Midbrain (tissue), 1 donor: ENCODE measurements at places on chromosomes 7 and 10.

DNA sequence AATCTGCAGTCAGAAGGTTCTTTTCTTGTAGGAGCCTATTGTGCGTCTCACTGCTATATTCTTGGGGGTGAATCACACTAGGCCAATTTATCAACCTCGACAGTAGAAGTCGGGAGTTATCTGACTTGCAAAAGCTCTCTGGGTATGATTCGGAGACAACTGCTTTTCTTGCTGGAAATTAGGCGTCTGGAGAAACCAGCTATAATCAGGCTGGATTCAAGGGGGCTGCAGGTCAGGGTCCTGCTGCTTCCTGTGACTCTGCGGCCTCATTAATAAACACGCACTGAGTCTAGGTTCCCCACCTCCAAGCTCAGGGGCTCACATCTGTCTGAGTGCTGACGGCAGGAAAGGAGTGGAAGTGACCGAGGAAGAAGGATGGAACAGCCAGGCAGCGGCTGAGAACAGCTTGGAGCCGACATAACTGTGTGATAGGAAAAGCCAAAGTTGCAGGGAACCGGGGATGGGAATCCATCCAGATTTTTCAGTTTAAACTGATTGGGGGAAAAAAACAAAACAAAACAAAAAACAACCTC, 184.6 kb downstream of the FANK1 start:
- no peak for DNase-seq

GRCh38 chr10:27607591-27607990, 103.5 kb downstream of the RAB18 start:
- no peak for DNase-seq

DNA sequence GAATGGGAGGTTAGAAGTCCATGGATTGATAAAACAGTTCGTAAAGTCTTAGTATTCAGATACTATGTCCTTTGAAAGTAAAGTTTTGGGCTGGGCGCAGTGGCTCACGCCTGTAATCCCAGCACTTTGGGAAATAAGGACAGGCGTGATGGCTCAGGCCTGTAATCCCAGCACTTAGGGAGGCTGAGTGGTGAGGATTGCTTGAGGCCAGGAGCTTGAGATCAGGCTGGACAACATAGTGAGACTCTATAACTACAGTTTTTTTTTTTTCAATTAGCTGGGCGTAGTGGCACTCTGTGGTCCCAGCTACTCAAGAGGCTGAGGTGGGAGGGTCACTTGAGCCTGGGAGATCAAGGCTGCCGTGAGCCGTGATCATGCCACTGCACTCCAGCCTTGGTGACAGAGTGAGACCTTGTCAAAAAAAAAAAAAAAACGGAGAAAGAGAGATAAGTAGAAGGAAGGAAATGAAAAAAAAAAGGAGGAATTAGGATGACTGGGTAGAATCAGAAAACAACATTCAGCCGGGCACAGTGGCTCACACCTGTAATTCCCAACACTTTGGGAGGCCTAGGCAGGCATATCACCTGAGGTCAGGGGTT, 25.7 kb upstream of the AGFG2 start:
- no peak for DNase-seq

- DNase-seq = no peak
Observed at GRCh38 chr10:13346283-13347042, 1.6 kb downstream of the SEPHS1 start.

DNA sequence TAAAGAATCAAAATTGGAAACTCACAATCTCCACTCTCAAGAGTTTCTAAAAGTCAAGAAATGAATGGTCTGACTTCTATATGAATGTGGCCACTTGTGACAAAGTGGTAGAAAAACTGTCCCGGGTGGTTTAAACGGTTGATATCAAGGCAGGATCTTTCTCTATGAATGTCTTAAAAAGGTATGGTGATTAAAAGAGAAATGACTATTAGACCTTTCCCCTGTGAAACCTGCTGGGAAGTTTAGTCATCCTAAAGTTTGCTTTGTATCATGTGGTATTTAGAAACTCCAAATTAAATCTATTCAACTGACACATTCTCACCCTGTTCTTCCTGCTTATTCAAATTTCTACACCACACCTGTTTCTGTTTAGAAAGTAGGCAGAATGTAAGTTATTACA, 492.5 kb downstream of the XPNPEP1 start:
- DNase-seq = no peak

GRCh38 chr7:158655931-158656441, 48.6 kb downstream of the NCAPG2 start:
- DNase-seq = no peak

DNA sequence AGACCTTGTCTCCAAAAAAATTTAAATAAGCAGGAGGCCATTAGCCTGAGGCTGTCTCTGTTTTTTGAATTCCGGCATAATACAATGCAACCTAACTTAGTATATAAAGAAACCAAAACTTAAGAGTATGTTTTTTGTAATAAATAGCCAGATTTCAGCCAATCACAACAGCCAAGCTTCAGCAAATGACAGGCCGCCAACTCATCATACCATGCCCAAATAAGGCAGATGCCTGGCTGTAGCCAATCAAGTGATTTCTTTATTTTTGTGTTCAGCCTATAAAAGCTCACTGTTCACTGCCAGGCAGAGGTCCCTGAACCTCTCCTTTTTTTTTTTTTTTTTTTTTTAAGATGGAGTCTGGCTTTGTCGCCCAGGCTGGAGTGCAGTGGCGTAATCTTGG, 12.7 kb upstream of the PURB start:
- DNase-seq = no peak

GRCh38 chr10:124603376-124604213, 140.6 kb downstream of the FAM53B start:
- DNase-seq = no peak

DNA sequence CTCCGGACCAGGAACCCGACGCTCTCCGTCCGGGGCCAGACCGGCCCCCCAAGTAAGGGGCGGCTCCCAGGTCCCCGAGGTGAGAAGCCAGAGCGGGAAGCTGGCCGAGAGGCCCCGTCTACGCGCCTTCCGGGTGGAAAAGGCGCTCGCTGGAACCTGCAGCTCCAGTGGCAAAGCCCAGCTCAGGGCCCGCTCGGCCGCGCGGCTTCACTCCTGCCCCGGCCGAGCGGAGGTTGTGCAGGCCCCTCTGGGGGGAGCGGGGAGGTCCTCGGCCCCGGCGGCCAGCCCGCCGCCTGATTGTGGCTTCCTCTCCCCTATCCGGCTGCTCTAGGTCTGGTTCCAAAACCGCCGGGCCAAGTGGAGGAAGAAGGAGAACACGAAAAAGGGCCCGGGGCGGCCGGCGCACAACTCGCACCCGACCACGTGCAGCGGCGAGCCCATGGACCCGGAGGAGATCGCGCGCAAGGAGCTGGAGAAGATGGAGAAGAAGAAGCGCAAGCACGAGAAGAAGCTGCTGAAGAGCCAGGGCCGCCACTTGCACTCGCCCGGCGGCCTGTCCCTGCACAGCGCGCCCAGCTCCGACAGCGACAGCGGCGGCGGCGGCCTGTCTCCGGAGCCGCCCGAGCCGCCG, 2.9 kb downstream of the UNCX start:
- DNase-seq = no peak

- DNase-seq = no peak
Observed at GRCh38 chr7:111845853-111846252, 283.6 kb upstream of the IMMP2L start.

DNA sequence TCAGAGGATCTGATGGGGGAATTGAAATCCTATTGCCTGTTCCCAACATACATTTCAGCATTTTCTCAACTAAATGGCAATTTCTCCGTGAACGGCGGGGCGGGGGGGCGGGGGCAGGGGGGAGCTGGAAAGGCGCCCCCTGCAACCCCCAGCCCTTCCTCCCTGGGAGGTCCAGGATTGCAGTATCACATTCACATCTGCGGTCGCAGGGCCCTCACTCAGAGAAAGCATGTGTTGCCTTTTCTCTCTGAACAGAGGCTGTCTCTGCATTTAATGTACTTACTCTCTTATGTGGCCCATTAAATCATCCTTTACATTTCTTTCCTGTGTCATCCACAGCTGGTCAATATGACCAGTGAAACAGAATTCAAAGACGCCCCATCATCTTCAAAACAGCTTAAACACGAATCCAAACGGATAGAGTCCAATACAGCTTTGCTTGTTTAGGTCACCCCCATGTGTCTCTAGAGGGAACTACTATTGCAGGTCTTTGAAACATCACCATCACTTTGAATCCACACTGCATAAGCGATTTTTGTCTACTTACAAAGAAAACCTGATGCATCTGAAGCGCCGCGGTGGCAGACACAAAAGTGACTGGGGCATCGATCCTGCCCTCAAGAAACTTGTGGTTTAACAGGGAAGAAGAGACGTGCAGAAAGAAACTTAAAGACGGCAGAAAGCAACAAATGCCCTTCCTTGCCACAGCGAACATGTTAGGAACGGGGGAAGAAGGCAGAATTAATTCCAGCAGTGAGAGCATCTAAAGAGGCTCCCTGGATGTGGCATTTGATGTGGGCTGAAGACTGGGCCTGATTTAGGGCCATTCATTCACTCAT, 17.0 kb upstream of the ECHDC3 start:
- DNase-seq = peak; percentile 64

- no peak for DNase-seq
Observed at GRCh38 chr10:30786131-30786530, 156.6 kb upstream of the LYZL2 start.

DNA sequence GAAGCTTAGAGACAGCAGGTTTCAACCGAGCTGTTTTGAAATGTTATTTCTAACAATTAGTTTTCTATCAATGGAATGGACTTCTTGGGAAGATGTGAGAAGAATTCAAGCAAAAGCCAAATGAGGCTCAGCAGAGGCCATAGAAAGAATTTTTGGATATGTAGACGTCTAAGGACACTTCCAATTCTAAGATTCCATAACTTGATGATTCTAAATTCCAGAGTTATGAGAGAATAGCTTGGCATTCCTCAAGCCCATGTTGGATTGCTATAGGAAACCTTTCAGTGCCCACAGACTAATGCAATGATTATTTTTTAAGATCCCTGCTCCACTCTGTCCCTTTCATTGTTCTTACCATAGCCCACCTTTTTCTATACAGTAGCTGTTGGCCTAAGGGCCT, 77.2 kb upstream of the PALS2 start:
- DNase-seq = no peak

DNA sequence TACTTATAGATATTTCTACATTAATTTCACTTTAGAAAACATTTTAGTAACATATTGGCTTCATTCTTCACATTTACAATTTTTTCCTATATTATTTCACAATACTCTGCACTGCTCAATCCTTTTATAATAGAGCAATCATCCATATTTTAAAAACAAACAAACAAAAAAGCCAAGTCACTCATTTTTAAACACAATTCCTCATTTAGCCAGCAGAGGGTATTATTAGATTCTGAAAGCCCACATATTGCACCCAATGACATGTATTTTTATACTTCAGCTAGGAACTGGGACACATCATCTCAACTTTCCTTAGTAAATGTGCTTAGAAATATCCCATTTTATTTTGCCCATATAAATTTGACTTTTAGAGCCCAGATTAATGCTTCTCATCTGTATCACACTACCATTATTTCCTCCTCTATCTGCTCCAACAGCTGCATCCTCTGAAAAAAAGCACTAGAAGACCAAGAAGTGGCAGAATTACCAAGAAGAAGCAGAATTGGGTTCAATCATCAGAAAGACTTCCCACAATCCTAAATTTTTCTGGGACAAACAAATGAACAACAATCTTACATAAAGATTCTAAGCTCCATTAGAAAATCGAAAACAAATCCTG, 29.5 kb downstream of the CTNNA3 start:
- DNase-seq = peak; percentile 56
